T-helper 9 cell (primary cell): ENCODE measurements at places on chromosomes 3 and 15.

DNA sequence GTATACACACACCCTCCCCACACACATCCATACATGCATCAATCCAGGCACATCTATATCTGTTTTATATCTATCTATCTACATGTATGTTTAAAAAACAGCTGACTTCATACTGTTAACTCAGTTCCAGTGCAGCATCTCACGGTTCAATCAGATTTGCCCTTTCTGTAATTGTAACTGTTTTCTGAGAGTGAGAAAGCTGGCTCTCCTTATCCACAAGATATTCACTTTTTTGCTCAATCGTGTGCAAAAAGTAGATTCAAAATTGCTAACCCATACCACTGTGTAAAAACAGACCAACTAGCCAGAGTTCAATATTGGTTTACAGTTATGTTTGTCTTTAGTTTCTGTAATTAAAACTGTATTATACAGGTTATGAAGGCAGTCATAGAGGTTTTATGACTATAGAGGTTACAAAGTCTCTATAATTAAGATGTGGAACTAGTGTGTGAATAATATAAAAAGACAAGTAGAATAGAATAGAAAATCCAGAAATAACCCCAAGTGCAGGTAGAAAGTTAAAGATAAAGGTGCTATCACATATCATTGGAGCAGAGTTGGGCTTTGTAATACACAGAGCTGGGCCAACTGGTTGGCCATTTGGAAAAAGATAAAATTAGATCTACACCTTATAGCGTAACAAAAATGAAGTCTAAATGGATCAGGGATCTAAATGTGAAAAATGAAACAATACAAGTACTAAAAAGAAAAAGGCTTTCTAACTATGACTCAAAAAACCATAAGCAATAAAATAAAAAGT, 20.1 kb upstream of the MCF2L2 start:
- DNase-seq: no peak

DNA sequence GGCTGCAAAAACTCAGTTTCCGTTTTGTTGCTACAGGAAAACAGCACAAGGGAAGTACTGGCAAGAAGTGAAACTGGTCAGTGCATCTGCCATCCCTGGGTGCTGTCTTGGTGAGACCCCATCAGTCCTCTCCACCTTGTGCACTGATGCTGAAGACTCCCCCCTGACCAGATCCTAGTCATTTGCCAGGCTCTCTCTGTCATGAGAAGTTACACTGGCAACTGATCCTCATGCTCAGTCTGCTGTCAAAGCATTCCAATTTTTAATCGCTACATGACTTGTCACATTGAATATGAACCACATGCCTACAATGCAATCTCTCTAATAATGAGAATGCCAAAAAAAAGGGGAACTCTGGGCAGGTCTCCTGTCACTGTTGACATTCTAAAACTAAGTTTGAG, 296.5 kb downstream of the ZIC1 start:
- DNase-seq: no peak

- DNase-seq: no peak
Observed at GRCh38 chr3:169811631-169812331, 889 bp upstream of the LRRIQ4 start.

DNA sequence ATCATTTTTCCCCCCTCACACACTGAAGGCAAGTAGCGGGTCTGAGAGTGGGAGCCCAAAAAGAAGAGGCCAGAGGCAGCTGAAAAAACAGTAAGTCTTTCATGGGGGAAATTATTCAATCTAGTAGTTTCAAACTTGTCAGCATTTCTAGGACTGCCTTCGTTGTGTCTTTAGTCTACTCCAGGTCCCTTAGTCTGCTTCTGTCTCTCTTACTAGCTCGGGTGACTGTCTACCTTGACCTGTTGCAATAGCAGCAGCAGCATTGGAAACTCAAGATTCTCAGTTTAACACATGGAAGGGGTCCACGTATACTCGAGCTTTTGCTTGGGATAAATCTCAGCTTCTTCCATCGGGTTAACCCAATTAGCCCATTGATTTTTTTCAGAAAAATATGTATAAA, 28.9 kb downstream of the CHD2 start:
- no peak for DNase-seq

GRCh38 chr3:31053299-31053698, 158.8 kb upstream of the GADL1 start:
- DNase-seq: no peak
